ENCODE measurements at places on chromosomes 2 and 18.

DNA sequence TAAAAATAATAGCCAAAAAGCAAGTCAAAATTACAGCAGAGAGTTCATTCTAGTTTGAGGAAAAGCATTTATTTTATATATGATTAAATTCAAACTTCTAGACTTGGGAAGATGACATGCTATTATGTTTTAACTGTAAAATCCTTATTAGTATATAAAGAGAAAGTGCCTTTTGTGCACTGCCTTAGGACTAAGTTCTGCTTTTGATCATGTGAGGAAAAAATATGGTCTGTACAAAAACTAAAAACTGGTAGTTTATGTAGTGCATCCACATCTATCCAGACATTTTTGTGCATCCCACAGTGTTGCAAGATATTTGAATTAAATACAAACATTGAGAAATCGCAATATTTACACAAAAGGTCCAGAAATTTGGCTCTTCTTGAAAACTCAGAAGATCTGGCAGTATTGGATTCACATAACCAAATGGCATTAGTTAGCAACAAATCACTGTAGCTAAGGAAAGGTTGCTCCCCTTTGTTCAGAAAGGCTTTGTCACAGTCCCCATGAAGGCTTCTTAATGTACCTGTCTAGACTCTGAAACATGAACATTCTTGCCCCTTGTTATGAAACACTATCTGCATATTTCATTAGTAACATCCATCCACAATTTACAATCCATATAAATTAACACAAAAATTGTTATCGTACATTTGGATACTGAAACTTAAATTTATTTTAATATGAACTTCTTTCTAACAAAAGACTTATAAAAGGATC is 2.2 kb downstream of the MMADHC start:
- DNase-seq: no peak

GRCh38 chr18:35371412-35372195 is 5.5 kb downstream of the ZNF396 start:
- no peak for DNase-seq

DNA sequence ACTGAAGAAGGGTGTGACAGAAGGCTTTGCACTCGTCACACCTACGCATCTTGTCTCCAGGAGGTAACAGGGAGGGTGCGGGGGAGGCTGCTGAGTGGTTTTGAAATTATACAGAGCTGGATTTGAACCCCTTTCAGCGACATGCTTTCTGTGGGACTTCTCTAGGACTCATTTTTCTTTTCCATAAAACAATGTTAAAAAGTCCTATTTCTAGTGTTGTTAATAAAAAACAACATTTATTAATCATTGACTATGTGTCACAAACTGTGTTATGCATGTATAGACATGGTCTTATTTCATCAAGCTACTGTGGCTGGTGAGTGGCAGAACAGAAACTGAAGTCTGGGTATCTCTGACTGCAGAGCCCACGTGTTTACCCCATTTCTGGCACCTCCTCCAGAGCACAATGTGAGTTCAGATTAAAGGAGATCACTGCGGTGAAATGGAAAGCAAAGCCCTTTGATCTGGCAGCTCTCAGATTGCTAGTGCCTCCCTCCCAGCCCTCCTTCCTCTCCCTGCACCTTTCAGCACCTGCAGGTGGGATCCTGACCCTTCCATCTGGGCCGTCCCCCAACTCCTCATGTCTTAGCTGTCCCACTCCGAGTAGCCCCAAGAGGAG is 315.5 kb upstream of the MYT1L start:
- DNase-seq: no peak

- DNase-seq: no peak
Observed at GRCh38 chr2:232795920-232796319, 19.6 kb upstream of the KCNJ13 start.

DNA sequence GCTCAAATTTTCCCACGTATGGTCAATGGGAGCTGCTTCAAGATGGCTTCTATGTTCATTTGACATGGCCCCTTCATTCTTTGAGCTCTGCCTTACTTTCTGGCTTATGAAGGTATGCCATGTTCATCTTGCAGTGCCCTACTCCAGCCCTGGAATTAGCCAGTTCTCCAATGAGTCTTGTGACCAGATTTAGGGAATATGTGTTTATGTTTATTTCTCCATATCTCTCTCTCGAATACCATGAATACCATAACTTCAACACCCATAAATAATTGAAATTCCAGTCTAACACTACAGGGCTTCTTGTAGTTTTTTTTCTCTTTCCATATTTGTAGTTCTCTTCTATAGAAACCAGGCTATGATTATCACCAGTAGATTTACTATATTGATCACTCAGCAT is 39.7 kb downstream of the EPB41L5 start:
- DNase-seq: no peak

DNA sequence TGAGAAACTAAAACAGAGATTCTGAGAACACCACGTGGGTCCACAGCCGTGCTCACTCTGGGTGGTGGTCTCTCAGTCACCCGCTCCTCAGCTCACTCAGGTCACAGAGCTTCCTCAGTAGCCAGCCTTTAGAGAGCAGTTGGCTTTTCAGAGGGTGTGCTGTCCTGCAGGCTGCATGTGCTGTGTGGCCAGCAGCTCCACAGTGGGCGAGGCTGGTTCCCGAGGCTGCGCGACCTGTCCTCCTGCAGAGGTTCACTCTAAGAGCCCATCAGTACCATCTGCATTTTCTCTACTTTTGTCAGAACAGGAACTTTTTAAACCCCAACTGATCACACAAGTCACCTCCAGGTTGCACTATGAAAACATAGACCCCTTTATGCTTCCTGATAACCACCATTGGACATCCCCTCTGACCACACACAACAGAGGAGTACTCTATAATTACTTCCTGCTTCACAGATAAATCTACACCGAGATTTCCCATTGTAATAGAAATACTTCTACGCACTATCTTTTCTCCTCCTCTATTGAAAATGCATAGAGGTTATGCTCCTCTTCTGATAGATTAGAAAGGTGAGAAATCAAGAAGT is 93.1 kb downstream of the GYPC start:
- DNase-seq: no peak

DNA sequence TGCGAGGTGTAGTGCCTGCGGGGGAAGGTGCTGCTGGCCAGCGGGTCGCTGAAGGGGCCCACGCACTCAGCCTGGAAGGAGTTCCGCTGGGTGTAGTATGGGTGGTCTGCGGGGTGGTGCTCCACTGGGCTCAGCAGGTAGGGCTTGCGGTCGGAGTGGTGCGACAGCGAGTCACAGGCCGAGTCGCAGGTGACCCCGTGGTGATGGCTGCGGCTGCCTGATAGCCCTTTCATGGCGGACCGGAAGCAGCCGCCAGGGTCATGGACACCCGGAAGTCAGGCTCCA is 429.8 kb downstream of the TGIF1 start:
- DNase-seq: no peak

GRCh38 chr2:134021830-134022524 is 231.9 kb upstream of the MGAT5 start:
- DNase-seq: no peak

- no peak for DNase-seq
Observed at GRCh38 chr2:222973733-222974132, 78.3 kb upstream of the KCNE4 start.

GRCh38 chr2:28339516-28340175 is 53.0 kb upstream of the FOSL2 start:
- DNase-seq: no peak

- no peak for DNase-seq
Observed at GRCh38 chr2:189798312-189799029, 14.2 kb downstream of the PMS1 start.

- no peak for DNase-seq
Observed at GRCh38 chr2:16817305-16818202, 151.9 kb upstream of the CYRIA start.

DNA sequence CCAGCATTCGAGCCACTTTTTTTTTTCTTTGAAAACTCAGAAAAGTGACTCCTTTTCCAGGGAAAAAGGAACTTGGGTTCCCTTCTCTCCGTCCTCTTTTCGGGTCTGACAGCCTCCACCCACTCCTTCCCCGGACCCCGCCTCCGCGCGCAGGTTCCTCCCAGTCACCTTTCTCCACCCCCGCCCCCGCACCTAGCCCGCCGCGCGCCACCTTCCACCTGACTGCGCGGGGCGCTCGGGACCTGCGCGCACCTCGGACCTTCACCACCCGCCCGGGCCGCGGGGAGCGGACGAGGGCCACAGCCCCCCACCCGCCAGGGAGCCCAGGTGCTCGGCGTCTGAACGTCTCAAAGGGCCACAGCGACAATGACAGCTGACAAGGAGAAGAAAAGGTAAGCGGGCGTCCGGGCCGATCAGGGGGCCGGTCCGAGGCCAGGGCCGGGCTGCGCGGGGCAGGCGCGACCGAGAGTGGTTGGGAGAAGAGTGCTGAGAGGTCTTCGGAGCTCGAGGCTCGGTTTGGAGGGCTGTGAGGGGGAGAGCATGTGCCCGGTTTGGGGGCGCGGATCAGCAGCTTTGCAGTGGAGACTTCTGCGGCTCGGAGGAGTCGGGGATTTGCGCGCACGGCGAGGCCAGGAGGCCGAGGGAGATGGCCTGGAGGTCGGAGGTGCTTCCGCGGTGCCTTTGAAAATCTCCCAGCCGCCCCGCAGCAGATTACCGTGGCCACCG is 502 bp downstream of the EPAS1 start:
- peak; percentile 69 for DNase-seq

DNA sequence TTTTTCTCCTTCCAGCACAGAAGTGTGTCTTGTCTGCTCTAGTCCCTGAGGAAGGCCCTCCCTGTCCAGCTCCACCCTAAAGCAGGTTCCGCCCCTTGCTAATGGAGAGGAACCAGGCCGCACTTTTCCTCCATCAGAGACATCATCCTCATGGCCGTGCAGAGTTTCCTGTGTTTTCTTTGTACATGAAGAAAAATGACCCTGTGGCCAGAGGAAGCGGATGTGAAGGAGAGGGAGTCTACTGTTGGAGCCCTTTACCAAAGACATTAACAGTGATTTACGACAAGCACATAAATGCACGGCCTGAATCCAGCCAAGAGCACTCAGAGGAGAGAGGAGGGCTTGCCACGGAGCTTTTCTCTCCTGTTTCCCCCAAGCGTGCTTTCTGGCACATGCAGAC is 109.5 kb downstream of the RNF144A start:
- no peak for DNase-seq

- DNase-seq: no peak
Observed at GRCh38 chr2:76861708-76862107, 660.5 kb downstream of the LRRTM4 start.

- no peak for DNase-seq
Observed at GRCh38 chr18:29629493-29630036, 1413.0 kb downstream of the DSC3 start.

GRCh38 chr2:170271340-170271739 is 93.4 kb downstream of the MYO3B start:
- DNase-seq: no peak

DNA sequence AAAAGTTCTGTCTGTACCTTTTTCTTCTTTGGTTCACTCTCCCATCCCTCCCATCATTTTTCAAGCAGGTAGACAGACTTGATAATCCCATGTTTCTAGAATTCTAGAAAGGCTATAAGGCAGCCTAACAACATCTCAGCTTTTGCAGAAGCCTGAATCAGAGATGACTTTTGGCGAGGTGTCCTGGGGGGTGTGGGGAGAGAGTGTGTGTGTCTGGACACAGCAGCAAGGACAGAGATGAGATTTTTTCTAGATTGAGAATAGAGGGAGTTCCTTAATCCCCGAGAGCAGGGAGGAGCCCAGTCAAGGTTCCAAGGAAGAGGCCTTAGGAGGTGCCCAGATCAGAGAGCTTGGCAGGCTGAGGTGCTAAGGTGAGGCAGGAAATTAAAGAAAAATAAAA is 22.0 kb upstream of the LAPTM4A start:
- DNase-seq: no peak

DNA sequence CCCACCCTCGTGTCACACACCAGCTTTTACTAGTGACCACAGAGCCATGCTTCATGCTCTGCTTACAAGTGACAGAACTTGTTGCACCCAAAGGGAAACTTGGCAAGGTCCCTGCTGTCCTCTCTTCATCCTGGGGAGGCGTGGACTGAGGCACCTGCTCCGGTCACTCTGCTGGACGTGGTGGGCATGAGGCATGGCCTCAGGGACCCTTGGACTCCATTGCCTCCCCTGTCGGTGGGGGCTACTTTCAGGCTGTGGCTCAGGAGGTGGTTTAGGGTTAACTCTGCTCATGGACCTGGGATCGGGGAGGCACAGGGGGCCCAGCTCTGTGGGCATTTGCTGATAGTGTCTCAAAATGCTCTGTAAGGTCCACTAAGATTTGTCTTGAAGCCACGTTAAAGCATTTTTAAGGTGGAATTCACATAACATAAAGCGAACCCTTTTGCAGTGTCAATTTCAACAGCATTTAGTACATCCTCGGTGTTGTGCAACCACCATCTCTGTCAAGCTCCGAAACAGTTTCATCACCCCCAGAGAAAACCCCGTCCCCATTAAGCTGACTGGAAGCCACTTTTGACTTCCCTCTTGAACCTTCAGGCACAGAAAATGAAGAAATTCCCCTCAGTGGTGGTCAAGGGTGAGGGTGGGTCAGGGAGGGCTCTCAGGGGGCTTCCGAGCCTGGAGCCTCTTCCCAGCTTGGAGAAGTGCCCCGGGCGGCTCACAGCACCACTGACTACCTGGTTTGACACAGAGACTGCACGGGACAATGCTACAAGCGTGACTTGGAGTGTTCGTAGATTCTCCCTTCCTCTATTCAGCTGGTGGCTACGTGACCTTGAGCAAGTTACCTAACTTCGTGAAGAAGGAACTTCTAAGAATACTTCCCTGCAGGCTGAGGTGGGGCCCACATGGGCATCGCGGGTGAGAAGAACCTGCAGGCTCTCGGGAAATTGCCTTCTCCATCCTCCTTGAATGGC is 100.0 kb upstream of the HDAC4 start:
- no peak for DNase-seq

GRCh38 chr2:228048838-228049490 is 132.5 kb downstream of the SPHKAP start:
- no peak for DNase-seq

GRCh38 chr2:69780921-69781320 is 39.0 kb downstream of the ANXA4 start:
- DNase-seq: no peak

DNA sequence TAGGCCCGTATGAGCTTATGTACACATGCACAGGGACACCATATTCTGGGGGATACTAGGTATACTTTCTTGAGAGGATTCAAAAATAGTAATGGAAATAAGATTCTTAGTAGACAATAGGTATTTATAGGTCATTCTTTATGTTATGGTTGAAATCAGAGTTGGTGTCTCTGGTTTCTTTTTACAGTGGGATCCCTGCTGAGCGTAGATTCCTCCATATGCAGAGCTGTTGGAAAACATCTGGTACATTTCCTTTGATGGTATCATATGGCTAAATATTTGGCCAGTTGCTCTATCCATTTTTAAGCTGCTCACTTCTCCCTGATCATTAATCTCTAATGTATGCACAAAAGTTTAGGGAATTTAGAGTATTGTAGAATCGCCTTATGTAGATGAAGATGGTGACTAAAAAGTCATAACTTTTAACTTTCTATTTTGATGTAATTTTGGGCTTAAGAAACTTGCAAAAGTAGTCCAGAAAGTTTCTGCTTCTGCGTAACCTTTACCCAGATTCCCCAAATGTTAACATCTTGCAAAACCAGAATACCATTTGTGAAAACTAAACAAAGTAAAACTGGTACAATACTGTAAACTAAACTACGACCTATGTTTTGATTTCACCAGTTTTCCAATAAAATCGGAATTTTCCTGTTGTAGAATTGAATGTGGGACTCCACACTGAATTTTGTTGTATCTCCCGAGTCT is 5.4 kb downstream of the ARHGAP28 start:
- DNase-seq: no peak

Measured in activated CD8-positive, alpha-beta memory T cell treated with anti-CD3 and anti-CD28 coated beads for 1 hour (primary cell).